Karpas-422 (cell line): ENCODE measurements at places on chromosomes 1 and 21. TPM values are rescaled to one million over a fixed set of nuclear protein-coding genes. Genes with fewer than 3 reads are reported as not detected.

GRCh38 chr1:228500901-228501871, 14.0 kb downstream of the RNF187 start:
- H3K4me1 ChIP-seq: peaks cover 33% of the 10 kb centered on the region
- 0 out of 2 replicates have a peak, but pooled peaks cover 3% of the 10 kb centered on the region for H3K36me3 ChIP-seq
- H3K27me3 ChIP-seq: no peaks in the 10 kb centered on the region
- peak; percentile 96 for DNase-seq

DNA sequence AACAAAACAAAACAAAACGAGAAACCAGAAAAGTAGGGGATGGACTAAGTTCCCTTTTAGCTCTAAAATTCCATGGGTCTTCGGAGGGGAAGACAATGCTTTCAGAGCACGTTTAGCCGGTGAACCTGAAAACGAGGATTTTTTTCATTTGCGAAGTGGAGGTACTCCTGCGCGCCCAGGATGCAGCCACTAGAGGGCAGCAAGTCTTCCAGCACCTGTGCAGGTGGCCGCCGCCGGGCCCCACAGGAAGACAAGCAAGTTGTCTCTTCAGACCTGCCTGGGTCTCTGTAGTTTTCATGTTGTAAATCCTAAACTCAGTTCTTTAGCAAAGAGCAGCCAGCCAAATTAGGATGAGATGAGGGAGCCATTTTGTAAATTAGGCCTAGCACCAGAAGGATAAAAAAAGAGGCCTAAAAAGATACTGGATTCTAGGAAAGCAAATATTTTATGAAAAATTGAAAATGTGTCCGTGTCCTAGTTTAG, 17.7 kb upstream of the SNX27 start:
- peaks cover 9% of the 10 kb centered on the region for H3K4me1 ChIP-seq
- peak; percentile 89 for DNase-seq
- H3K36me3 ChIP-seq: no peaks in the 10 kb centered on the region
- no peak overlapping the region; the same call in 1 of the 2 replicates for H3K4me3 ChIP-seq
- H3K27ac ChIP-seq: no peak overlapping the region
- no peaks in the 10 kb centered on the region for H3K27me3 ChIP-seq

- H3K36me3 ChIP-seq: no peaks in the 10 kb centered on the region; the same call in 1 of the 2 replicates
- peak overlapping the region; percentile 90 for H3K27ac ChIP-seq
- H3K27me3 ChIP-seq: no peaks in the 10 kb centered on the region
- H3K4me1 ChIP-seq: peaks cover 79% of the 10 kb centered on the region
Measured at GRCh38 chr1:121418369-121419049, 233.7 kb downstream of the SRGAP2C start.

DNA sequence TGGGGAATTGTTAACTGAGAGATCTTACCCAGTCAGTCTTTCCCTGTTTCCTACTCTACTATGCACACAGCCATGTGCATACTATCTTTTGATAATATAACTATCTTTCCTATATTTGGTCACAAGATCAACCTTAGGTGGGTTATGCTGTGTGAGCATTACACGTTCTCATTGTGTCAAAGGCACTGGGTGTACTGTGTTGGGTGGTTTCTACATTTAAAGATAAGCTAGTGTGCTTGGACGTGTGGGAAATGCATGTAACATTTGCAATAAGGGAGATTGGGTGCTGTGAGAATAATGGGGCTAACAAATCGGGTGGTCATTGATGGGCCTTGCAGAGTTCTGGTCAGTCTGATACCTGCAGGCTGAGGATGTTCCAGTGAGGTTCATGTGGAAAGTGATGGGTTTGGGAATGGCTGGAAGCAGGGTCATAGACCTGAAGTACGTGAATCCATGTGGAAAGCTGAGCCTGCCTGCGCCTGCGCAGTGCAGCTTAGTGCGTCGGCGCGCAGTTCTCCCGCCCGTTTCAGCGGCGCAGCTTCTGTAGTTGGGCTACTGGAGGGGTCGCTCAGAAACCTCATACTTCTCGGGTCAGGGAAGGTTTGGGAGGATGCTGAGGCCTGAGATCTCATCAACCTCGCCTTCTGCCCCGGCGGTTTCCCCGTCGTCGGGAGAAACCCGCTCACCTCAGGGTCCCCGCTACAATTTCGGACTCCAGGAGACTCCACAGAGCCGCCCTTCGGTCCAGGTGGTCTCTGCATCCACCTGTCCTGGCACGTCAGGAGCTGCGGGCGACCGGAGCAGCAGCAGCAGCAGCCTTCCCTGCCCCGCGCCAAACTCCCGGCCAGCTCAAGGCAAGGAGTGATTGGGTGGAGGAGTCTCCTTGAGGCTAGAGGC, at the start of gene MSH4:
MSH4 (plus strand) TSS at position 507 of the 897 bp plus-strand sequence; CDS start at position 611, 104 bp downstream.
- DNase-seq: peak; percentile 60
- H3K4me3 ChIP-seq: no peak within 1 kb of the TSS

GRCh38 chr1:7284839-7285435, 486.2 kb upstream of the VAMP3 start:
- H3K4me3 ChIP-seq: no peak overlapping the region
- no peak for DNase-seq
- H3K4me1 ChIP-seq: peaks cover 14% of the 10 kb centered on the region
- no peaks in the 10 kb centered on the region for H3K36me3 ChIP-seq
- H3K27me3 ChIP-seq: no peaks in the 10 kb centered on the region

DNA sequence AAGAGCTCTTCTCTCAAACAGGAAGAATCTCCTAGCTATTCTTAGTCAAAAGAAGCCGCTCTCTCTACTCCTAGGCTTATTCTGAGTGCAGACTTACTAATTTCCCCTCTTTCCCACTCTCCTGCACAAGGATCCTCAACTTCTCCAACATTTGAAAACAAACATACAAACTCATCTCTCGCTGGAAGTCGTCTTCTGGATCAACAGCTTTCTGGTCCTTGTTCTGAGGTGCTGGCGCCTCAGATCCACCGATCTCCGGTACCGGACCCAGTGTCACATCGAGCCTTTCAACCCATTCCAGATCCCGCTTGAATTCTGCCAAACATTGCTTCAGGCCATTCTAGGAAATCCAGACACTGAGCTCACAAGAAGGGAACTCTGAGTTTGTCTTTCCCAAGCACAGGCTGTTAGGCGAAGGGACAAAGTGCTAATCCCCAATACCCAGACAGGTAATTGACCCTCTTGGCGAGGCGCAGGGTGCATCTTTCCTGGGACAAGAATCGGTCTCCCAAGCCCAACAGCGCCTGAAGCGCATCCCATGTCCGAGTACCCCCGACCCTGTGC, 696 bp downstream of the EBNA1BP2 start:
- DNase-seq: no peak
- peaks cover 17% of the 10 kb centered on the region for H3K4me1 ChIP-seq
- H3K36me3 ChIP-seq: peaks cover 41% of the 10 kb centered on the region; the same call in 1 of the 2 replicates
- H3K4me3 ChIP-seq: peak overlapping the region; percentile 90
- no peak overlapping the region for H3K27ac ChIP-seq

DNA sequence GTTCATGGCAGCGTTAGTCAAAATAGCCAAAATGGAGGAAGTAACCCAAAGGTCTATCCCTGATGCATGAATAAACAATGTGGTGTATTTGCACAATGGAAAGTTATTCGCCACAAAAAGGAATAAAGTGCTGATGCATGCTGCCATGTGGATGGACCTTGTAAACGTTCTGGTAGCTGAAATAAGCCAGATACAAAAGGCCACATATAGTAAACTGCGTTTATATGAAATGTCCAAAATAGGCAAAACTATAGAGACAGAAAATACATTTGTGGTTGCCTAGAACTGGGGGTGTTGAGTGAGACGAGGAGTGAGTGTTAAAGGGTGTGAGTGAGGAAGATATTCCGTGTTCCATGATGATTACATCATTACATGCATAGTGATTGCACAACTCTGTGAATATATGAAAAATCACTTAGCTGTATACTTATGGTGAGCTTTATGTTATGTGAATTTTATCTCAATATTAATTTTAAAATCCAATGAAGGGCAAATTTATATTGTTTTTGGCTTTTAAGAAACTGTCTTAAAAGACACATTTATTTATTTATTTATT, 321.3 kb downstream of the KIF26B start:
- DNase-seq: no peak
- H3K4me1 ChIP-seq: no peaks in the 10 kb centered on the region
- no peaks in the 10 kb centered on the region for H3K36me3 ChIP-seq
- no peak overlapping the region for H3K27ac ChIP-seq
- no peak overlapping the region for H3K4me3 ChIP-seq

DNA sequence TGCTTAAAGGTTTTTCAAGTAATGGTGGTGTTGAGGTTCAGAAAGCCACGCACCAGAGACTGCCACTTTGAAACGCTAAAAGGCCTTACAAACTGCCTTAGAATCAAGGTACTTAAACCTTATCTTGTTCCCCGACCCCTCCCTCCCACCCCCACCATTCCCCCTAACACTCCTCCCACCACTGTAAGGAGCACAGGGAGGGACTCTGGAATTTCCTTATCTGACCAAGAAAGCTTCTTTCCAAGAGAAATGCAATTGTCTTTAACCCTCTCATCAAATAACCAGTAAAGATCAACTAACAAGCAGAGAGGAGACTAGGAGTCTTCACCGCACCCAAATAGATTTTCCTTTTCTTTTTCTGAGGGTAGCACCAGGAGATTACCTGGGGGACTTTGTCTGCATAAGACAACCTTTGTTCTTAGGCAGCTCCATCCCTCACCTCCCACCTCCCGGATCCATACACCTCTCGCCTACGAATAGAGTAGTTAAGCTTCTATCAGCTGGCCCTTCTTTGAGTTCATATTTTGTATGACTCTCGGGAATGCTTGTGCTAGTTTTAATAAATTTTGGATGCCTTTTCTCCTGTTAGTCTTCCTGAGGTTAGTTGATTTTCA, 137.7 kb upstream of the ADGRL2 start:
- no peak overlapping the region for H3K4me3 ChIP-seq
- H3K27ac ChIP-seq: no peak overlapping the region
- no peaks in the 10 kb centered on the region for H3K4me1 ChIP-seq
- H3K27me3 ChIP-seq: no peaks in the 10 kb centered on the region

GRCh38 chr1:200558866-200559459, 61.6 kb downstream of the KIF14 start:
- no peak overlapping the region for H3K4me3 ChIP-seq
- H3K27me3 ChIP-seq: no peaks in the 10 kb centered on the region
- H3K4me1 ChIP-seq: no peaks in the 10 kb centered on the region; the same call in 1 of the 2 replicates
- no peak overlapping the region for H3K27ac ChIP-seq

- H3K4me1 ChIP-seq: peaks cover 7% of the 10 kb centered on the region
- no peaks in the 10 kb centered on the region for H3K36me3 ChIP-seq
- no peaks in the 10 kb centered on the region for H3K27me3 ChIP-seq
- no peak overlapping the region for H3K4me3 ChIP-seq
- DNase-seq: no peak
Measured at GRCh38 chr1:38084700-38085099, 38.1 kb upstream of the POU3F1 start.

GRCh38 chr1:193462629-193463320, 276.4 kb upstream of the B3GALT2 start:
- H3K4me1 ChIP-seq: peaks cover 9% of the 10 kb centered on the region
- H3K36me3 ChIP-seq: no peaks in the 10 kb centered on the region
- H3K4me3 ChIP-seq: no peak overlapping the region
- H3K27me3 ChIP-seq: no peaks in the 10 kb centered on the region; the same call in 1 of the 2 replicates

- H3K36me3 ChIP-seq: no peaks in the 10 kb centered on the region
- no peak within 1 kb of the TSS for H3K27ac ChIP-seq
- H3K27me3 ChIP-seq: no peaks in the 10 kb centered on the region
- H3K4me3 ChIP-seq: no peak within 1 kb of the TSS
Measured at GRCh38 chr21:36698981-36699545, at the start of gene SIM2. TSS of gene SIM2 (plus strand) at chr21:36699115. CDS start at chr21:36699747, 632 bp downstream.

DNA sequence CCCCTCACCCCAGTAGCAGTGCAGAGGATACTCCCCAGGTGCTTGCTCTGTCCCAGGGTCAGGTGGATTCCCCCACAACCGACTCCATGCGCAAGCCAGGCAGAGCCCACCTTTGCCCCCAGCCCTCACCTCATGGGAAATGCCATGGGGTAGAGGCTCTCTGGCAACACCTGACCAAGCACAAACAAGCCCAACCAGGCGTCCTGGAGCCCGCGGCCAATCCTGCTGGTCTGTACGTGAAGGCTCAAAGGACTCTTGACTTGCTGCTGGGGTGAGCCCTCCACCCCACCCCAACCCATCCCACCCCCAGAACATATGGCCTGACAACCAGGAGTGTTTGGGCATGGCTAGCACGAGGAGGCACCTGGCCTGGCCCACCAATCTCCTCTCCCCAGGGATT, 1.8 kb downstream of the ADGRB2 start:
- H3K27ac ChIP-seq: no peak overlapping the region
- no peaks in the 10 kb centered on the region for H3K36me3 ChIP-seq
- peaks cover 56% of the 10 kb centered on the region for H3K4me1 ChIP-seq
- H3K27me3 ChIP-seq: no peaks in the 10 kb centered on the region
- no peak for DNase-seq

DNA sequence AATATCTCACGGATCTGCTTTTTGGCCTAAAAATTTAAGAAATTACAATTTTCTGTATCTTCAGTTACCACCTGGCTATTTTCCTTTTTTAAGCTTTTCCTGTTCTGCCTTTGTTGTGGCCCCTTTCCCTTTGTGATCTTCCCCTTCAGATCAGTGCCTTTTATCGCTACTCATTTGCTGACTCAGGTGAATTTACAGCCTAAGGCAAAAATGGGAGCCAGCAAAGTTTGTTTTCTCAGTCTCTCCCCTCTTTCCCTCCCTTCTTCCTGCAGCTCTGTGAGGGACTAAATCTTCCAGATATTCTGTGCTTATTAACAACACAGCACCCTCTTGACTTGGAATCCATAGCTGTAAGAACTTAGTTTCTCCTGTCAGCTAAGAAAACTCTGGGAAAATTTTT, 5.3 kb upstream of the PRRC2C start:
- no peak overlapping the region for H3K27ac ChIP-seq
- DNase-seq: no peak
- H3K27me3 ChIP-seq: no peaks in the 10 kb centered on the region
- no peaks in the 10 kb centered on the region for H3K36me3 ChIP-seq
- no peak overlapping the region for H3K4me3 ChIP-seq
- H3K4me1 ChIP-seq: peaks cover 8% of the 10 kb centered on the region

DNA sequence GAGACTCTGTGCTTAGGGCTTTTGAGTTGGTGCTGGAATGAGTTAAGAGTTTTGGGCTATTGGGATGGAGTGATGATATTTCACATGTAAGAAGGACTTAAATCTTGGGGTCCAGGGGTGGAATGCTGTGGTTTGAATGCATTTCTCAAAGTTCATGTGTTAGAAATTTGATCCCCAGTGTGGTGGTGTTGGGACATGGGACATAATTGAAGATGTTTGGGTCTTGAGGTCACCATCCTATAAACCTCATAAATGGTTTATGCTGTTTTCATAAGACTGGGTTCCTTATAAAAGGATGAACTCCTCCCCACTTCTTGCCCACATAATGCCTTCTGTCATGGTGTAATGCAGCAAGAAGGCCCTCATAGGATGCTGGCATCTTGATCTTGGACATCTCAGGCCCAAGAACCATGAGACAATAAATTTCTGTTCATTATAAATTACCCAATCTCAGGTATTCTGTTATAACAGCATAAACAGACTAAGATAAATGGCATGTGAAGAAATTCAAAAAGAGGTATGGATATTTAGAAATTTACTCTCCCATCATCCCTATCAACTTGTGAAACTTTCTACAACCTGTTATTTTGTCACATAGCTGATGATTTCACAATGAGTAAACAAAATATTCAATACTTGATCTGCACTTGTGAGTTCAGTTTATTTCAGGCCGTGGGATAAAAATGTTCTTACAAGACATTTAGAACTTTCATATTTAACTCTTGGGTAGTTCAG, 48.0 kb upstream of the NEK7 start:
- no peaks in the 10 kb centered on the region for H3K4me1 ChIP-seq
- no peaks in the 10 kb centered on the region for H3K27me3 ChIP-seq
- no peak overlapping the region for H3K4me3 ChIP-seq
- no peak overlapping the region for H3K27ac ChIP-seq
- no peak for DNase-seq

Gene GABRD
- total RNA-seq: not detected in 2 replicates

Gene MCL1
- total RNA-seq: 141 and 150 TPM in 2 replicates

Gene SPATC1L
- 16.7 and 21.5 TPM in 2 replicates for total RNA-seq

Gene KIF26B
- total RNA-seq: 2.3 and 3.3 TPM in 2 replicates

Gene WNT9A
- not detected in 2 replicates for total RNA-seq
